GF-D8 (cell line): ENCODE measurements at places on chromosomes 12 and 14.

DNA sequence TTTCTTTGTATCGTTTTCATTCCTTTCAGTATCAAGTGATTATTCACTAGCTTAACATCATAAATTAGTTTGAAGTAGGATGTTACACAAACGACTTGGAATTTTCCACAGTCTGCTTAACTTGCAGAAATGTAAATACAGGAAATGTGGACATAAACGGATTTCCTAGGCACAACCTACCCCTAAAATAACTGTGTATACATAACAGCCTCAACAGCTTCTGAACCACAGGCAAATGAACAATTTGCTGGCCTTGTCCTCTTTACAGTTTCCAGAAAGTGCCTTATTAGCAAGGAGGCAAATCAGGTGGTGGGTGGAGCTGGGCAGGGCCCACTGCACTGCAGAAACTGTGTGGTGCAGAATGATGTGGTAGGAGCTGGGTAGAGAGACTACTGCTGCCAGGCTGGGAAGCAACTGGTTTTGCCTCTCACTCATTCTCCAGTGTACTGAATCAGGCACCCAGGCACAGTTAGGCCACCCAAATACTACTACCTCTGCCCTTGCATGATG lies 14.1 kb downstream of the DRAM1 start:
- peak; percentile 99 for DNase-seq

DNA sequence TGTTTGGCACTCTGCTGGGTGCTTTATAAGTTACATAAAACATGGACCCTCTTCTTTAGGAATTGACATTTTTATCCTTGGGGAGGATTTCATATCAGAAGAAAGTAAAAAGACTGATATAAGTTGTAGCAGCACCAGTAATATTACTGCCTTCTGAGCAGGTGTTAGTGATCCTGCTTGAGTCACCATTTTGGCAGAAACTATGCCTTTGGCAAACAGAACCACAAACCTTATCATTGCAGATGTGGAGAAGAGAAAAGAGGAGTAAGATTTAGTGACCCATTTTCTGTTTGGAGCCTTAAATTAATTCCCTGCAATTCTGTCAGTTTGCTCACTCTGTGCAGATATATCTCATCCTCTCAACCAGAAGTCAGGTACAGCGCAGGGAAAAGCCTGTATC lies 23.0 kb downstream of the ZNF410 start:
- DNase-seq, result no peak

DNA sequence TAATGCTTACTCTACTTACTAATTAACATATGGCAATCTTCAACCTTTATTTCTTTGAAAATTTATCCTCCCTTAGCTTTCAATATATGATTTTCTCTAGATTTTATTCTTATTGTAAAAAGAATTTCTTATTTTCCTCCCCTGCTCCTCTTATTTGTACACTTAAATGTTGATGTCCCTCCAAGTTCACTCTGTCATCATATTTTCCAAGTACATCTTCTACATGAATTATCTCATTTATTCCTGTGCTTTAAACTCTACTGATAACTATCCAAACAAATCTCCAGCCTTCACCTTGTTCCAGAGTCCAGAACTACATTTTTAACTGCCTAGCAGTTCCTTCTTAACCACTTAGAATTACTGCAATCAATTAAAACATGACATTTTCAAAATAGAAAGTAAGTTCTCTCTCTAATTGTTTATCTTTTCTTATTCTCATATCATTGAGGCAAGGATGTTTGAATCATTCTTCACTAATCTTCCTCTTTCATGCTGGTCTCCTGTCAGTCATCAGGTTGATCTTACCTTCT lies 261.6 kb upstream of the FAR2 start:
- DNase-seq, result no peak

DNA sequence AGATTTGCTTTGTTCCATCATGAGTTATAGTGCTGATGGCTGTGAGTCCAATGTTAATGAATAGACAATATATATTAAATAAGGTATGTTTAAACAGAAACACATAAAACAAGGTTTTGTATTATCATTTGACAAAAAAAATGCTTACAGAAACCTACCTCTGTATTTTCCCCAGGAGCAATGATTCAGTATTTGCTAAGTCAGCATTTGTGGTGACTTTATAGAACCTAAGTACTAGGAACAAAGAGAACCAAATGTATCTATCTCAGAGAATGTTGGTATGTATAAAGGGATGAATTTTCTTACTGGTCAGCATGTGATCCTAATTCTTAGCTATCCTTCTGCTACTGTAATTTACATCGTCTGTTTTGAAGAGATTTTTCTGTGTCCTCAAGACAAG lies 421.5 kb upstream of the SEL1L start:
- DNase-seq, result no peak

DNA sequence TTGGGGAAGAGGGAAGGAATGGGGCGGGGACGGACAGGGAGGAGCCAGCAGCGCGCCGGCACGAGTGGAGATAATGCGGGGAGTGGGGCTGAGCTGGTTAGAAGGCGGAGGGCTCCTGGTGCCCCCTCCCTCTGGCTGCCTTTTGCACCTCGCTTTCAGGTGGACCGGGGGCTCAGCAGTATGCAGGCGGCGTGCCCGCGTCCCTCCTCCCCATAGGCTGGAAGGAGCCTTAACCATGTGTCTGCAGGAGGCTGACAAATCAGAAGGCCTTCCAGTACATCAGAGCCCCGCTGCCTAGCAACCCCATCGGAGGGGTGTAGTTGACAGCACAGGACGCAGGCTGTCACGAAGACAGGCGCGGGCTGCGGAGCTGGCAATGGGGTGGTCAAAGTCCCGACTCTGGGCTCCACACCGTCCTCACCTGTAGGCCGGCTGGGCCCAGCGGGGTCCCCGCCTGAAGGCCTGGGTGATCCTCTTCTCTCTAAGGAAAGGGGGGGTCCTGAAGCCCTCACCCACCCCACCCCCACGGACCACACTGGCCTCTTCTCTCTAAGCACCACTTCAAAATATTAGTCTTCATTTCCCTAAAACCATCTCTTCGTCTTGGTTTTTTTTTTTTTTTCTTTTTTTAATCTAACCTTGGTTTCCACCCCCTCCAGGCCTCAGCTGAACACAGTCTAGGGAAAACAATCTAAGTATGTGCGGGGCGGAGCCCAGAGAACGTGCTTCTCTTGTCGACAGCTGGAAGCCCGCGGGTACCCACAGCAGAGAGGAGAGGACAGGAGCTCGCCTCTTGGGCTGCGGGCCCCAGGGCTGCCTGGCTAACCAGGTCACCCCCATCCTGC lies 44.5 kb downstream of the KDM2B start:
- DNase-seq, result peak; percentile 20

- no peak for DNase-seq
Observed at GRCh38 chr12:46184798-46185595, 83.8 kb downstream of the SLC38A1 start.

DNA sequence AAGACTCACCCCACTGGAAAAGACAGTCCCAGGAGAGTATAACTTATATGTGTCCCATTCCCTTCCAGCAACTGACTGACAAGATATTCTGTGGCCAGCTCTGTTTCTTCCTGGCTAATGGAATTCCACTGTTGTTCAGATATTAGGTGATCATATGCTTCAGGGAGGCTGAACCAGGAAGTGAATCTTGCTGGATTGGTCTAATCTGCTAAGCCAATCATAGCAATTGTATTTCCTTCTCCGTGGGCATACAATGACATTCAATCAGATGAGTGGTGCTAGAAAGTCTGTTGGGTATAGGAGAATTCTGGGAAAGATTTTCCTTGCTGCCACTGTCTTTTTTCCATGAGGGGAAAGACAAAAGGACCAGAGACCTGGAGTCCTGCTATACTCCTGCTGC lies 12.1 kb downstream of the PYGL start:
- DNase-seq, result no peak

- no peak for DNase-seq
Observed at GRCh38 chr12:116564080-116564479, 4.9 kb downstream of the MAP1LC3B2 start.

DNA sequence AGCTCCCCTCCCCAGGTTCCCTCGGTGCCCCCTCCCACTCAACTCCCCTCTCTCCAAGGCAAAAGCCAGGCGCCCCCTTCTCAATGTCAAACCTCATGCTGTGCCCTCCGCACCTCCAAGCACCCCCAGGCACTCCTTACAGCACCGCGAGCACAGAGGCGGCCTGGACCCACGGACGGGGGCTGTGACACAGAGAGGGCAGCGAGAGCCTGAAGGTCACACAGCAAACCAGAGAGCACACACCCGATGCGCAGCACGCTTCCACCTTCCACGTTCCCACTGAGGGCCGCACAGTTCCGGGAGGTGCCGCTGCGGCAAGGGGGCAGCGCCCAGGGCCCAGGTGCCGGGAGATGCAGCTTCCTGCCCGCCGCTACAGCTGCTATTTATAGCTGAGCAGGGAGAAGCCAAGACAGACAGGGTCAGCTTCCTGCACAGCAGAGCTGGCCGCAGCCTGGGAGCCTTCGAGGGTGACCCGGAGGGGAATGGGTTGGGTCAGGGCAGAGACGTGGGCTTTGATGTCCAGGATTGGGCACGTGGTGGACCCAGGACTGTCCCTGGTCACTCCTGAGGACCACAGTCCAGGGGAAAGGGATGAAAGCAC lies 12.9 kb downstream of the NCOR2 start:
- peak; percentile 39 for DNase-seq

DNA sequence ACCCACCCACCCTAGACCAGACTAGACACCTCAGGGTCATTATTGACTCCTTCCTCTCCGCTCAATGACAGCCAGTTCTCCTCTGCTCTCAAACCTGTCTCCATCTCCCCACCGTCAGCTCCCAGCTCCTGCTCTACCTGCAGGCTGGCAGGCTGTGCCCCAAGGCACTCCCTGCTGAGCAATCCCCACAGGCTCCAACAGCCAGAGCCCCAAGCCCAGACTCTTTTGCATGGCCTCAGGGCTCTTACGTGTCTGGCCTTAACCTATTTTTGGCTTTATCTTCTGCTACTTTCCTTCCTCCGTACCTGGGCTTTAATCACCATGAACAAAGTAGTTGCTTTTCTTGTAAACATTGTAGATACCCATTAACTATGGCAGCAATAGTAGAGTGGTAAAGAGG lies 162.9 kb upstream of the PRMT8 start:
- no peak for DNase-seq

DNA sequence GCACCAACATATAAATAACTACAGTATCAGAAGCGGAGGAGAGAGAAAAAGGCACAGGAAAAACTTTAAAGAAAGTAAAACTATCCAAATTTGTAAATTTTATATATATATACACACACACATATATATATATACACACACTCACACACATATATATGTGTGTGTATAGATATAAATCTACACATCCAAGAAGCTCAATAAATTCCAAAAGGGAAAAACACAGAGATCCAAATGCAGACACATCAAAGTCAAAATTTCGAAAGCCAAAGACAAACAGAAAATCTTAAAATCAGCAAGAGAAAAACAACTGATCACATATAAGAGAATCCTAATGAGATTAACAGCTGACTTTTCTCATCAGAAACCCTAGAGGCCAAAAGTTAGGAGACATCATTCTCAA lies 37.3 kb downstream of the PARP11 start:
- DNase-seq, result no peak

GRCh38 chr14:60311417-60311816 lies 62.4 kb downstream of the PPM1A start:
- no peak for DNase-seq

DNA sequence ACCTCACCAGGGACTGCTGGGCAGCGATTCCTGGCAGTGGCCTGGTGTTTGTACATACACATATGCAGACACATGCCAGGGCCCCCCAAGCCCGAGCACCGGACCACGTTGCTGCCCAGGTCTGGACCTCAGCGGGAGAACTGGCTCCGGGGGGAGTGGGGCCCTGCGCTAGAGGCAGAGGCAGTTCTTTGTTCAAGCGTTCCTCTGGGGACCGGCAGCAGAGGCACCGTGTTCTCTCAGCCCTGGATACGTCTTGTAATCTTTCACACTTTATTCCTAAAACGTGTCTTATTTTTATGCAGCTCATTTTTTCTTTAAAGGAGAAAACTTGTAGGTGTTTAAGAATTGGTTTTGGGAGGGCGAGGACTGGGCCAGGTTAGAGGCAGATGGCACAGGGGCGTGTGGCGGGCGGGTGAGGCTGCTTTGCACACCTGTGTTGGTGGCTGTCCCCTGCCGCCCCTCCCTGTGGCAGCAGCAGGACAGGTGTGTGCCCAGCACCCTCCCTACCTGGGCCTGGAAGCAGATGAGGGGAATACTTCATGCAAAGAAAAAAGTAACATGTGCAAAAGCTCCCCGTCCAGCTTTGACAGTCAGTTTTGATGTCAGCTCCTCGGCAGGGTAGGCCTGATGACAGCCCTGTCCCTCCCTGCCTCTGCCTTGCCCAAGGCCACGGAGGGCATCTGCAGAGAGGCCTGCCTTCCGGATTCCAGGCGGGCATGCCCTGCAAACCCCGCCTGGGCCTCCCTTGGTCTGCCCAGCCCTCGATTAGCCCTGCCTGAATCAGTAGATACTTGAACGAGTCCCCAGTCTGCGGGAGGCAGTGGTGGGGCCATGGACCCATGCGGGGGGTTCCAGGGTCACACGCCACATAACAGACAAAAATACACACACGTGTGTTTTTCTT lies 7.0 kb upstream of the PUS1 start:
- DNase-seq, result no peak

- no peak for DNase-seq
Observed at GRCh38 chr14:55505846-55506245, 65.4 kb upstream of the TBPL2 start.

DNA sequence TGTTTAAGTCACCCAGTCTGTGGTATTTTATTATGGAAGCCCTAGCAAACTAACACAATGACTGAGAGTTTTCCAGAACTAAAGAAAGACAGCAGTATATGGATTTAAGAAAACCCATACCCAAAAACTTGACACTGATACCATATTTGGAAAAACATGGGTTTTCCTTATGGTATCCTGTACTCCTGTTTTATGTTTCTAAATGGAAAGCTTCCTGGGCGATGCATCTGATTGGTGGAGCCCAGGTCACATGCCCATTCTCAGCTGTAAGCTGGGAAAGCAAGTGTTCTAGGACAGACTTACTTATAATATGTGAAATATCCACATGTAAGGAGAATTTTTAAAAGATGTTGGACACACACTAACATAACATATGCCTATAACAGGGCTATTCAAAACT lies 4.5 kb upstream of the RNASE4 start:
- DNase-seq, result no peak

GRCh38 chr12:132178801-132179401 lies 34.6 kb downstream of the NOC4L start:
- DNase-seq, result no peak

GRCh38 chr12:120438495-120439198 lies 734 bp downstream of the COX6A1 start:
- no peak for DNase-seq

DNA sequence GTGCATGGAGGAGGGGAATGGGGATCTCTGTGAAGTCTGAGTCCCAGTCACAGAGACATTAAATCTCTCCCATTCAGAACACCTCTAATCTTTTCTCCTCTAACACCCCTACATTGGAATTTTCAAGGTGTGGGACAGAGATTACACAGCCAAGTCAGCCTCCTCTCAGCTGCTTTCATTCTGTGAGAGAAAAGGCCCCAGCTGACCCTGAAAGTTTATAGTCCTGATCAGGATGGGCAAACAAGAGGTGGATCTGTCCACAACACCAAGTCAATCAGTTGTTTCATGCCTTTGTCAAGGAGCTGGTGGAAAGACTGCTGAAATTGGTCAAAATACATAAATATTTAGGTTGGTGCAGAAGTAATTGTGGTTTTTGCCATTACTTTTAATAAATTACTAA lies 218.9 kb downstream of the SEC23A start:
- no peak for DNase-seq
